ENCODE measurements at places on chromosomes 16 and 17.
A peak's percentile ranks its signal among the peaks of the same experiment; 100 is the strongest.

DNA sequence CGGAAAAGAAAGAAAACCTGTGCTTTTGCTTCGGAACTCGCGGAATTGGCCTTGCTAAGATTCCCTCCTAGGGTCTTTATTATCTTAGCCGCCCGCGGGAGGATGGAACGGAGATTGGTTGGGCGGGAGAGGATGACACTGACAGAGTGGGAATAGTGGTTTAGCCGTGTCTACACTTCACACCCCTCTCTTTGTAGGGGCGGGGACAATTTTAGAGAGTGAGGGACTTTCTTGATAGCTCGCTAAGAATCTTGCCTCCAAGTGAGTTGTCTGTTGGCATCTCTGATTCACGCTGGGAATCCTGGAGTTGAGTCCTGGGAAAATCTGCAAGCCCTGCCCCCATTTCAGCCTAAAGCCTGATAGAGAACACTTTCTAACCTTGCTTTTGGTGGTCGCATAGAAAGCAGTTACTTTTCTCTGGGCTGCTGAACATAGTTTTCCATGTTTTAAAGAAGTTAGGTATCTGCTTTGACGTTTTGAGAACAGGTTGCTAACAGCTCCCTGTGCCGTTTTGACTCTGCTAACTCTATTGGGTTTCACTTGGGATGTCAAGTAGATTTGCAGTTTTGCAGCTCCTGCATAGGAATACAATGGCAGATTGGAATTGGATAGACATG, 697 bp downstream of the NOL11 start:
- DNase-seq = peak; percentile 20

DNA sequence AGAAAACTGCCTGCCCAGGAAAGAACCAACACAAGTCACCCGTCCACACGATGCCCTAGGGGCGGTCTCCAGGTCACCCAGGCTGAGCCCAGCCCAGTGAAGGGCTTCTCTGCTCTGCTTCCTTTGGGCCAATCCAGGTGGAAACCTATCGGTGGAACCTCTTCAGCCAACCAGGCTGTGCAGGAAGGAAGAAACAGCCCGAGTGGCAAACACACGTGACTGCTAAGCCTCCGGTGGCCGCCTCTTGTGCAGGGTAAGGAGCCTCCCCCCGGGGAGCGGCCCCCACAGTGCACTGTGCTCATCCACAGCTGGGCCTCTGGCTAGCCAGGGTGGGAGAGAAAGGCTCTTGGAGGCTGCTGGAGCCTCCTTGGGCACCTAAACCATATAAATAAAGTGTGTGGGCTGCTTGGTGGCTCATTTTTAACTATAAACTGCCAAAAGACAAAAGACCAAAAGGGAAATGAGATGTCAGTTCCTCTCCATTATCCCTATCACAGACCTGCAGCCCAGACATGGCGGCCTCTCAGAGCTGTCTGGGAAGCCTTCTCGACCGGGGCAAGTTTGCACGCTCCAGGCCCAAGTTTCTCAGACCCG, 2.4 kb downstream of the RTN4RL1 start:
- DNase-seq = no peak

- no peak for DNase-seq
These were observed 189.4 kb downstream of the RAB11FIP4 start for GRCh38 chr17:31580706-31581490.

GRCh38 chr16:3583303-3584038, 6.3 kb upstream of the NLRC3 start:
- no peak for DNase-seq

- DNase-seq = no peak
These were observed 1955.2 kb downstream of the TP53TG3F start for GRCh38 chr16:35414563-35414962.

DNA sequence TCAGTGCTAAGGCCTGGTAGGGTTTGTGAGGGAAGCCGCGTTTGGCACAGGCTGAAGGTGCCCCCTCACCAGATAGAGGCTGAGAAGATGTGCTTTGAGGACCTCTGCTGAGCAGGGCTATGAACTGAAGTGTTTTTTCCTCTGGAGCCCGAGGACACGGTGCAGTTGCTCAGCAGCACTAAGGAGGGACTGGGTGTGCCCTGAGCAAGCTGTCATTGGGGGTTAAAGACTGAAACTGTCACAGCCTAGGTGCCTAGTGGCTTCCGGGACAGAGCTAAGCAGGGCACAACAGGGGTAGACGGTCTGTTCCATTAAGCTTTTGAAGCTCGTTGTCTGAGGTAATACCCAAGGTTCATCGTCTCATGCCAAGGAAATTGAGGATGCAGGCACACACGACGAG, 24.8 kb upstream of the ASGR2 start:
- no peak for DNase-seq

GRCh38 chr17:47279062-47279801, 25.6 kb downstream of the ITGB3 start:
- DNase-seq = peak; percentile 80

DNA sequence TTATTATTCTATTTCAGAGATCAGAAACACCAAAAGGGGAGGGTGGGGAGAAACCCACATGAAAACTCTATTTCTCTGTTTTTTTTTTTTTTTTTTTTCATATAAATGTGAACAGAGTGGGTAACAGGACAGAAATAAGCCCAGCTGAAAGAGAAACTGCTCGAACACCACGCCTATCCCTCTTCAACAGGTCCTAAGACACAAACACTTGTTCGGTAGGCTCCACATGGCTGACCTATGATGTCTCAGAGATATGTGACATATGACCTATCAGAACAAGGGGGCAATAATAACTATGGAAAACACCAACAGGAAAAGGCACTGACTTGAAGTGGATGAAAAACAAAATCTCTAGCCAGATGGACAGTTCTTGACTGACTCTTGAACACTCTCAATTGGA, 44.8 kb downstream of the PARN start:
- DNase-seq = no peak

DNA sequence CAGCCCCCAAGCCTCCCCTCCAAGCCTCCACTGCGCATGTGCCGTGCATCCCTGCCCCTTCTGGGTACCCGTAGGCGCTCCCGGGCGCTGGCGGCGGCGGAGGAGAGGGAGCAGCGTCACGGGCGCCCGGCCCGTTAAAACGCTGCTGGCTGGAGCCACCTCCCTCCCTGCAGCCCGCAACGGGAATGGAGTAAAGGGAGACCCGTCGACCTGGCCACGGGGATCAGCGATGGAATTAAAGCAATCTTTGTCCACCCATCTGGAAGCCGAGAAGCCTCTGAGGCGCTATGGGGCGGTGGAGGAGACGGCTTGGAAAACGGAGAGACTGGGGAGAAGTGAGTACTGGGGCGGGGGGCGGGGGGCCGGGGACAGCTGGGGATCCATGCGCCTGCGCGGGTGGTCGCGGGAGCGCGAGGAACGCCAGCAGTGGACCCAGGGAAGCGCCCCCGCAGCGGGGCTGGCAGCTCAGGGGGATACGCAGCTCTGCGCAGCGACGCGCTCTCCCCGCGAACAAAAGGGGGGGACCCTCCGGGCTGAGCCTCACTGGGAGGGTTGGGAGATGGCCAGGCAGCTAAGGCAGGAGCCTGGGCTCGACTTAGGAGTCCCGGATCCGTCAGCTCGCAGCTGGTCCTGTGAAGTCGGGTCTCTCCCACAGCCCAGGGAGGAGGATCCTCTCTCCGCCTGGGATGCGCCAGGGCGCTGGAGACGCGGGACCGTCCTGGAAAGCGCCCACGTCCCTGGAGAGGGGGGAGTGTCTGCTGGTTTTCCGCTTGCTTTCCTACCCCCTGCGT, at the start of gene BMERB1:
Gene BMERB1 (plus strand): TSS at position 164 of the 791 bp plus-strand sequence. CDS start 66 bp downstream, at position 230.
- no peak for DNase-seq

GRCh38 chr16:75718452-75718851, 7.8 kb downstream of the CPHXL start:
- no peak for DNase-seq
